ENCODE measurements at places on chromosomes 2 and 18.
A peak's percentile ranks its signal among the peaks of the same experiment; 100 is the strongest.

GRCh38 chr2:20615466-20616241, 35.2 kb downstream of the HS1BP3 start:
- no peak for DNase-seq

GRCh38 chr18:36419900-36420531, 122.5 kb downstream of the FHOD3 start:
- no peak for DNase-seq

DNA sequence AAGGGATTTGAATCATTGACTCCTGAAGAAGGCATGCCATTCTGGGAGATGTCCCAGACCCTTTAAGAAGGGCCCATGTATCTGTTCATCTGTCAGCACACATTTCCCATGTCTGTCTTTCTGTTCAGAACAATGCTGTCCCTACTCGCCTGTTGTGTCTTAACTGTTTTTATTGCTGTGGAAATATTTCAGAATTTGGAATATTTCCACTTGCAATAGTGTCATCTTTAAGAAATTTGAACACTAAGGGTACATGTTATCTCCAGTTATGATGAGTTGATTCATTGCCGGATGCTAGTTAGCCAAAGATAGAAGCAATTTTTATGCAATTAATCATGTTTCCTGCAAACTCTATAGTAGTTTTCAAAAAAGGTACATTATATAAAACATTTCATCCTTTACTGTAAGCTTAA, 36.9 kb upstream of the NT5C1B start:
- DNase-seq = peak; percentile 63

- no peak for DNase-seq
These were observed 46.6 kb downstream of the SCN1A start for GRCh38 chr2:166081131-166081632.

DNA sequence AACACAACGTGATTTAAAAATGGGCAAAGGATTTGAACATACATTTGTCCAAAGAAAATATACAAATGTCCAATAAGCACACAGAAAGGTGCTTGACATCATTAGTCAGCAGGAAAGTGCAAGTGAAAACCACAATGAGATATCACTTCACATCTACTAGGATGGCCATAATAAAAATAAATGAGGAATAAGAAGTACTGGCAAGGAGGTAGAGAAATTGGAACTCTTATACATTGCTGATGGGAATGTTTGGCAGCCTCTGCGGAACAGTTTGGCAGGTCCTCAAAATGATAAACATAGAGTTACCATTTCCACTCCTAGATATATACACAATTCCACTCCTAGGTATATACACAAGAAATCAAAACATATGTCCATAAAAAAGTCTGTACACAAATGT, 51.0 kb upstream of the PGAP1 start:
- no peak for DNase-seq

- no peak for DNase-seq
These were observed 24.5 kb downstream of the MALT1 start for GRCh38 chr18:58695772-58696171.
